M059J (cell line): ENCODE measurements at places on chromosomes 4 and X. TPM values are rescaled to one million over a fixed set of nuclear protein-coding genes. Genes with fewer than 3 reads are reported as not detected.

PHEX gene
- 0.12 and 0.37 TPM in 2 replicates for total RNA-seq

ITIH6 gene
- total RNA-seq, result not detected in 2 replicates

SRPK3 gene
- total RNA-seq, result 0.20 TPM in 1 of 2 replicates, not detected in the other

TMEM165 gene
- total RNA-seq, result 132 and 143 TPM in 2 replicates

GATA1 gene
- total RNA-seq, result not detected in 2 replicates

SULT1B1 gene
- not detected in 2 replicates for total RNA-seq

LRP2BP gene
- 0.07 and 0.34 TPM in 2 replicates for total RNA-seq

TEX13D gene
- total RNA-seq, result not detected in 2 replicates

ZNF711 gene
- total RNA-seq, result 1.4 and 1.6 TPM in 2 replicates

AMER1 gene
- total RNA-seq, result 3.4 and 5.3 TPM in 2 replicates

G3BP2 gene
- total RNA-seq, result 119 and 135 TPM in 2 replicates
